ENCODE measurements at places on chromosomes 13 and 19.
A peak's percentile ranks its signal among the peaks of the same experiment; 100 is the strongest.

DNA sequence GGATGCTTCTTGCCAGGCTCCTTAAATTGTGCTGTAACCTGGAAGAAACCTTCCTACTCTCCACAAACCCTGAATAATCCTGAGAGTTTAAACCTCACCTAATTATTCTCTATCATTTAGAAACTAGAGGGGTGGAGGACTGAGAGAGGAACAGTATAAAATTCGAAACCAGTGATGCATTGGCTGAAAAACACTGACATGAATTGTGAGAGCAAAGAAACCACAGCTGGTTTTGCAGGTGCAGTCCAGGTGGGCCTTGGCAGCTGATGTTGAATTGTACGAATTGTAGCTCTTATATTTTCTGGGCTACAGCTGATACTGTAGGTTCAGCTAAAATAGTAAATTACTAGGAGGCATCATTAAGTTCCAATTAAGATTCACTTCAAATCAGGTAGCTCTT lies 227.0 kb upstream of the SLITRK5 start:
- no peak for DNase-seq

DNA sequence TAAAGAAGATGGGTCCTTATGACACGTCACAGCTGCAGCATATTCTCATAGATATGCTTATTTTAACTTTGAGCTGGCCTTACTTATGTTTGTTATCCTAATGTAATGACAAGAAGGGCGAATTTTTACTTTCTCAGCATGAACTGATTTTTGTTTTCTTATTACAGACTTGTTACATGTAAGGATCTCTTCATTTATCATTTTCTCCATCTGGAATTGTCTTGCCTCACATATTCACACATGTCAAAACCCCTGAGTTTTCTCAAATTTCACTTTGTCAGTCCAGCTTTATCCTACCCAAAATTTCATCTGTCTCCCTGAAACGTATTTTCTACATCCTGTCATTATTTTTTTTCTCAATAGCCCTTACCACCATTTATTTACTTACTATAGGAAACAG lies 1774.0 kb upstream of the PRR20A start:
- DNase-seq, result no peak

DNA sequence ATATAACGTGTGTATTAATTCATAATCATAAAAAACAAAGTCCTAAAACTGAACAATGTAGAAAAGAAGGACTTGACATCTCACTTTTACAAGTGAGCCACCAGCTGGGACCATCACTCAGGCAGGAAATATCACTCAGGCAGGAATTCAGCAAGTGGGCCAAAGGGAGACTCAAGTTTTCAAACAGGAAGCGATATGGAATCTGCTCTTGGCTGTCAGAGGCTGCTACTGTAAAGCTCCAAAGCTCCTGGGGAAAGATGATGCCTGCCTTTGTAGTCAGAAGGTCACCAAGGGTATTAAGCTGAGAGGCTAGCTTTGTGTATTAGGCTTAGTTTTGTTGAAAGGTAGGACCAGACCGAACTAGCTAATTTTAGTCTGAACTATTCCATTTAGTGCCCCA lies 5.5 kb upstream of the AKAP11 start:
- no peak for DNase-seq

DNA sequence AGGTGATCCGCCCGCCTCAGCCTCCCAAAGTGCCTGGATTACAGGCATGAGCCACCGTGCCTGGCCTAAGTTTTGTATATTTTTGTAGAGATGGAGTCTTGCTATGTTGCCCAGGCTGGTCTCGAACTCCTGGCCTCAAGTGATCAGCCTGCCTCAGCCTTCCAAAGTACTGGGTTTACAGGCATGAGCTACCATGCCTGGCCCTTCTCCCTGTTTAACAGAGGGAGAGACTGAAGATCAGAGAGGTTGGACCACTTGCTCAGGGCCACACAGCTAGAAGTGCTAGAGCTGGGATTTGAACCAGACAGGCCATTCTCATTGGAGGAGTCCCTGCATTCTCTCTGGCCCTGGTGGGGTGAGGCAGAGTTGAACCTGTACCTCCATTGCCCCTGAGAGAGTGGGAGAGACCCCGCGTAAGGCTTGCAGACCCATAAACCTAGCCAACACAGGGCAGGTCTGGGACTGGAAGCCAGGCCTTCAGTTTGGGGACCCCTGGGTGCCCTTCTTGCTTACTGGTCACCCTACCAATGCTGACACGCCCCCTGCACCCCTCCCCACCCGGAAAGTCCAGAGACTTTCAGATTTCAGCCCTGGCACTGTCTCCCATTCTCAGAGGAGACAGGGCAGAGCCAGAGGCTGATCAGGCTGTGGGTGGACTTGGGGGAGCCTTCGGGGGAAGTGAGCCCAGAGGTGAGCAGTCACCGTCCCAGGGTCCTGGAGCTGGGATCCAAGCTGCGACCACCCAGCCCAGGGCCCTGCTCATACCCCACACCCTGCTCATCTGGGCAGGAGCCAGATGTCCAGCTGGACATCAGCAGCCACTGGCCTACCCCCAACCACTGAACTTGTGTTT lies 13.3 kb downstream of the TTYH1 start:
- DNase-seq, result no peak

GRCh38 chr19:14450168-14450874 lies 17.2 kb downstream of the PKN1 start:
- peak; percentile 79 for DNase-seq

GRCh38 chr13:112984954-112985802 lies 16.2 kb downstream of the MCF2L start:
- no peak for DNase-seq
